BE2C (cell line): ENCODE measurements at places on chromosomes 11 and 22.

GRCh38 chr22:50739894-50740293, 1.9 kb downstream of the ACR start:
- DNase-seq = no peak

DNA sequence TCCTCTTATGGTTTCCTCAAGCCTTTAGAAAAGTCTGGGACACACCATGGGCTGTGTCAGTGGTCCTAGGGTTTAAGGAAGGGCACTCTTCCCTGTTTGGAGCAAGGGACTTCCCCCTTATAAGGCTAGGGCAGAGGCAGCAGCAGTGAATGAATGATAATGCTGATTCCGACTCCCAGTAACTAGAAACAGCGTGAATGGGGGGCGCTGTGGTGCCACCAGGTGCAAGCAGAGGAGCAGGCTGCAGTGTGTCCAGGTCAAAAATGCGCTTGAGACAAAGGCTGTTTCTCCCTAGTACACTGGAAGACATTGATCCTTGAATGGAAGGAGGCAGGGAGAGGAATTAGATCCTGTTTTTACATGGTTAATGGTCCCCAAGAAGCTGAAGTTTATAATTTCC, 11.6 kb upstream of the RIC3 start:
- DNase-seq = no peak

GRCh38 chr11:124920870-124921609, 2.0 kb downstream of the HEPN1 start:
- DNase-seq = peak; percentile 76

DNA sequence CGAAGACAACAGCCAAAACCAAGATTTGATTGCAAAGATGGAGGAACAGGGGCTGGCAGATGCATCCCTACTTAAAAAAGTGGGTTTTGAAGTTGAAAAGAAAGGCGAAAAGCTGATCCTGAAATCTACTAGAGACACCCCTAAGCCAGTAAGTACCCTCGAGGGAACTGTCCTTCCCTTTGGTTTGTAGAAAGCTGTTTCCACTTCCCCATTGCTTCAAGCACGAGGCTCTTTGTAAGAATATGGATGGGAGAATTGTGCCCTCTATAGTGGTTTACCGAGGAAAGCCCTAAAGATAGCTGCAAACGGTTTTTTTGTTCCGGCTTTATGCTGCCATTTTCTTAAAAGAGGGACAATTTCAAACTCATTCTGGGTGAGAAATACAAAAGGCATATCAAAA, 133.9 kb downstream of the WNT7B start:
- DNase-seq = no peak

- DNase-seq = no peak
These were observed 44.0 kb downstream of the MYO7A start for GRCh38 chr11:77171885-77172665.

DNA sequence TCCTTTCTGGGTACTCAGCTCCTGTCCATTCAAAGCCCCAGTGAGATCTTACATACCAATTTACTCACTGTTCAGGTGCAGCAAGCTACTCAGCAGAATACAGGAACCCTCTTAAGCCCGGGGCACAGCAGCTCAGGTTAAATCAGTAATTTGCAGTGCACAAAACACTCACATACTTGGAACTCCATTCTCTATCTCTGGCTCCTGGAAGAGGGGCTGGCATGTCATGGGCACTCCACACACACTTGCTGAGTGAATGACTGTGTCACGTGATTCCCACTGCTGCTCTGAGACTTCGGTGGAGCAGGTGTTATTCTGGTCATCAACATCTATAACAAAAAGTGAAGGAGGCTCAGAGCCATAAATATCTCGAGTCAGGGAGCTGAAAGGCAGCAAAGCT, 157.3 kb upstream of the BDNF start:
- no peak for DNase-seq

DNA sequence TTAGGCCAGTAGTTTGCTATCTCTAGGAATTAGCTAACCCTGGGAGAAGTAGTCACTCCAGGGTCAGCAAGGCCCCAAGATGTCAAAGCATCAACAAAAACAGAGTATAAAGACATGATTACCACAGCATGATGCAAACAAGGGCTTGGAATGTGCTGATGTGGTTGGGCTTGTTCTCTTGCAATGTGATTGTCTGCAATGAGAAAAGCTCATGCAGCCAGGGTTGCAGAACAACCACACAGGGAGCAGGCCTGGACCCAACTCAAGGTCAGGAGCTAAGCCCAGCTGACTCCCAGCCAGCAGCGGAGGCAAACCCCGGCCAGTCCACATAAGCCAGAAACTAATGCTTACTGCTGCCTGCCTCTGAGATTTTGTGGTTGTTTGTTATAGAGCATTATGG, 132.4 kb upstream of the ZC3H12C start:
- DNase-seq = no peak

DNA sequence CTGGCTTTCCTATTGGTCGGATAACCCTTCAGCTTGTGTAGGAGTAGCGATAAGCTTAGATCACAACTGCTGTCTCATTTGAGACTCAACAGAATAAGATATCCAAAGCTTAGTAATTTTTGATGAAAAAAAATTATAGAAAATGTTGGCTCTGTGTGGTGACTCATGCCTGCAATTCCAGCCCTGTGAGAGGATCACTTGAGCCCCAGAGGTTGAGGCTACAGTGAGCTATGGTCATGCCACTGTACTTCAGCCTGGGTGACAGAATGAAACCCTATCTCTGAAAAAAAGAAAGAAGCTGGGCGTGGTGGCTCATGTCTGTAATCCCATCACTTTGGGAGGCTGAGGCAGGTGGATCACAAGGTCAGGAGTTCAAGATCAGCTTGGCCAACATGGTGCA, 55.6 kb upstream of the RRM1 start:
- no peak for DNase-seq

DNA sequence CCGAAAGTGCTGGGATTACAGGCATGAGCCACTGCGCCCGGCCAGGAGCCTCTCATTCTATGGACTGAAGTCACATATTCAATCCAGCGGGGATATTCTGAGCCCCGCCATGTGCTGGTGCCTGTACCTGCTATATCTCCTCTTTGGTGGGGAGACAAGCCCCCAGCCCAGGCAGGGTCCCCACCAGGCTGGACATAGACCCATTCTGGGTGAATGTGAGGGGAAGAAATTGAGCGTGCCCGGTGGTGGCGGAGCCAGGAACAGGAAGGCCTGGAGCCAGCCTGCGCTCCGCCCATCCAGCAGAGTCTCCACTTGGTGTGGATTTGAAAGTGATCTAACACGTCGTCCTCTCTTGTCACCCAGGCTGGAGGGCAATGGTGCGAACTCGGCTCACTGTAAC, 38.0 kb upstream of the CSNK1E start:
- DNase-seq = no peak

GRCh38 chr11:83002053-83002452, 69.6 kb downstream of the RAB30 start:
- DNase-seq = no peak

- no peak for DNase-seq
These were observed 102.6 kb downstream of the SNX19 start for GRCh38 chr11:130813638-130814037.

DNA sequence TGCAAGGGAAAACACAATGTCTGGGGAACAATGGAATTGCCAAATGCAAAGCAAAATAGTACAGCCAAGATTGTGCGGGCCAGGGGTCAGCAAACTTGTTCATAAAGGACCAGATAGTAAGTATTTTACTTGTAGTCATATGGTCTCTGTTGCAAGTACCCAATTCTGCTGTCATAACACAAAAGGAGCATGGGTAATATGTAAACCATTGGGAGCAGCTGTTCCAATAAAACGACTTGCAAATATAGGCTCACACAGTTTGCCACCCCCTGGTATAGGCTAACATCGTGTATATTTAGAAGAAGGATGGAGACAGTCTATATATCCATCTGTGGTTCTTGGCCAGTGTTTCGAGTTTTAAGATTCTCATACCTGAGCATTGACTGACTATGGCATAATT, 15.6 kb downstream of the SDHAF2 start:
- DNase-seq = no peak

DNA sequence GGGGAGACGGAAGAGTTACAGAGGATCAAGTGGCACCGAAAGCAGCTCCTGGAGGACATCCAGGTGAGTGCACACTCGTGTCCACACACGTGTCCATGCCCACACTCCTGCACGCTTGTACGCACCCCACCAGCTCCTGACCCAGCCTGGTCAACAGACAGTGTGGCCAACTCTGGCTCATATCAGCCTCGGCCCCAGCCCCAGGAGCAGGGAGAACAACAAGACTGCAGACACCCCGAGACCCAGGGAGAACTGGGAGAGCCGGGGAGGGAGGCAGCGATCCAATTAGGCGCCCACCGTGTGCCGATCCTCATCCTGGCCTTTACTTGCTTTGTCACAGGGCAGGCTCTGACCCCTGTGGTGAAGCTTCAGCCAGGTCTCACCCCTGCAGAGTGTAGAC, 10.3 kb downstream of the CYTH4 start:
- no peak for DNase-seq

DNA sequence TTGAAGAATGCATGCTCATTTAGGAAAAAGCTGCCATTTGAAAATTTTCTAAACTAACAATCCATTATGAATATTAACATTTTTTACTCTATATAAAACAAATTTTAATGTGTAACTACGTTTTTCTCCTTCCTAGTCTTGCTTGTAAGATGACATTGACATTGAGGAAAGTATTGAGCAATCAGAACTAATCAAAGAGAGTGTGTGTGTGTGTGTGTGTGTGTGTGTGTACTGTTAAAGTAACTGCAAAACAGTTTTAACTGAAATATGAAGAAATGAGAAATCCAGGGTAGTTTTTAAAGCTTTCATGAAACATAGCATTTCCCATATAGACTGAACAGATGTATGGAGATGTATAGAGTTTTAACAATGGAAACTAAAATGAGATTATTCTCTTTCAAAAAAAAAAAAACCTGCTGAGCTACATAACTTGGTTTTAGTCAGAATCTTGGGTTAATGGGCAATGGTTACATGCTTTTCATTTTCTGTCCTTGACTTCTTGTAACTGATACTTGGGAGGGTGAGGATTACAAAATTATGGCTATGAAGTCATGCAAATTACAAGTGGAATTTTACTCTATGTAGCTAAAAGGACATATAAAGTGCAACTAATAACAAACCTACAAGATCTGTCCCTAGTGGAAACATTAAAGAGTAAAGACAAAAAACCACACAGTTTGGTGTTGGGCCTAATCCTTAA, 2.0 kb downstream of the PDGFD start:
- DNase-seq = no peak

DNA sequence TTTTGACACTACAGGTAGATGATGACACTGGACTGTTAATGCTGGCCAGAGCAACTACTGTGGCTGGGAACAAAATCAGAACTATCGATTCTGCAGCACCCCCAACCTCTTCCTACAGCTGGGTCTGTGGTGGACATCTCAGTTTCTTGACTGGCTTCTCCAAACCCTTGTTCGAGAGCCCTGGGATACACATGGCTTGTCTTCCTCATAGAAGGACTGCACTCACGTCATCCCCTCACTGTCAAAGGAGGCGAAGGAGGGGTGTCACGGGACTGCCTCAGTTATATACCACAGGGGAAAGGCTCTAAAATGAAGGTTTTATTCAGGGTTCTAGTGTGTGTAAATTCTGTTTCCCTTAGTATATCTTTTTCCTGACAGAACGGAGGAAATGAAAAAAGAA, 44.9 kb downstream of the PITPNB start:
- DNase-seq = no peak

DNA sequence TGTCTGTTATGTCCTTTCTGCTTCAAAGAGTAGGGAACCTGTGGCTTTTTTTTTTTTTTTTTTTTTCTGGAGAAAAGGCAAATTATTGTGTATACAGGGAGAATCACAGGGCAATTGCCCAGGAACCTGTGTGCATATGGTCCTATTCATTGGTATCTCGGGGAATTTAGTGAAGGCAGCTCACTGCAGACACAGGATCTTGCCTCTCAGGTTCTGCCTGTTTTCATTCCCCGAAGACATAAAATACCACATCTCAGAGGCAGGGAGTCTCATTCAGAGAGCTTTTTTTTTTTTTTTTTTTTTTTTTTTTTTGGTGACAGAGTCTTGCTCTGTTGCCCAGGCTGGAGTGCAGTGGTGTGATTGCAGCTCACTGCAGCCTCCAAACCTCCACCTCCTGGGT, 88.3 kb downstream of the OSBP2 start:
- DNase-seq = no peak

GRCh38 chr11:121595717-121596161, 143.0 kb upstream of the SORL1-AS1 start:
- no peak for DNase-seq

- no peak for DNase-seq
These were observed 37.7 kb downstream of the EIF4ENIF1 start for GRCh38 chr22:31451709-31452571.

GRCh38 chr11:126403658-126404057, 48.2 kb downstream of the ST3GAL4 start:
- DNase-seq = no peak

- DNase-seq = no peak
These were observed 18.6 kb downstream of the TP53AIP1 start for GRCh38 chr11:128924104-128924503.

DNA sequence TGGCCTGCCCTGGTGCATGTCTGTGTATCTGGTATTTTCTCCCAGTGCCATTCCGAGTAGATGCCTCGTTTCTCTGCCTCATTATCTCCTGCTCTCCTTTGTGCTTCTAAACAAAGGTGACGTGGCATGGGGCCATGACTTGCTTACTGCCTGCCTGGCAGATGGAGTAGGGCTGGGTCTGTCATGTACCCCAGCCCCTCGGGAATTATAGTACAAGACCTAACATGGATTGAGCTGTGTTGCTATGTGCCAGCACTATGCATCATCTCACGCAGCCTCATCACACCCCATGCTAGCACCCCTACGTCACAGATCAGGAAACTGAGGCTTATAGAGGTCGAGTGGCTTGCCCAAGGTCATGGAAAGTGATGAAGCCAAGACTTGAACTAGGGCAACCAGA, 88.1 kb downstream of the GALNT18 start:
- peak; percentile 61 for DNase-seq

DNA sequence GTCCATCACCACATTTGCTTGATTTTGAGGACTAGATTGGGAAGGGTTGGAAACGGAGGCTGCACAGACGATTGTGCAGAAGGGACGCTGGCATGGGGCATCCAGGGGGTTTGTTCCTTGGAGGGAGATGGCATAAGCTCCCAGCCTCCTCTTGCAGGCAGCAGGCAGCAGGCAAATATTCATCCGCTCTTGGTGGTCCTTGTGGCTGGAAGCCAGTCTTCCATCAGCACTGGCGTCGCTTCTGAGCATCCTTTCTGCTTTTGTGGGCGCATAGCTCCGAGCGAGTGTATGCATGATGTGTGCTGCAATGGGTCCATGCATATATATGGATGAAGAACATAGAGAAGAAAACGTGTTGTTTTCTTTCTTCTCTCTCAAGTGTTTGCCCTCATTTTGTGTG, 166.1 kb upstream of the NTM start:
- no peak for DNase-seq

- DNase-seq = no peak
These were observed 14.2 kb upstream of the RFPL2 start for GRCh38 chr22:32219026-32219425.

GRCh38 chr22:44639891-44640617, 62.0 kb upstream of the PRR5 start:
- no peak for DNase-seq

DNA sequence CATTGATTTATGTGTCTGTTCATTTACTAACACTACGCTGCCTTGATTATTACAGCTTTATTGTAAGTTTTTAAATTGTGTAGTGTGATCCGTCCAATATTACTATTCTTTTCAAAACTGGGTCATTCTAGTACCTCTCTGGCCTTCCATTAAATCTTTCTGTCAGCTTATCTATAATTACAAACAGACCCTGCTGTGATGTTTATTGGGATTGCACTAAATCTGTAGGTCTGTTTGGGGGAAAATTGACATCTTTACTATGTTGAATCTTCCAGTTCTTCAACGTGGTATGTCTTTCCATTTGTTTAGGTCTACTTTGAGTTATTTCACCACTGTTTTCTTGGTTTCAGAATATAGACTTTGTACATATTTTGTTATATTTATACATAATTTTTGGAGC, 15.6 kb downstream of the CABIN1 start:
- no peak for DNase-seq
